Stimulated activated CD8-positive, alpha-beta memory T cell treated with anti-CD3 and anti-CD28 coated beads, Interleukin-4, amount 100 ng/mL, for 4 hours (primary cell): ENCODE measurements at places on chromosomes 5 and 9.

DNA sequence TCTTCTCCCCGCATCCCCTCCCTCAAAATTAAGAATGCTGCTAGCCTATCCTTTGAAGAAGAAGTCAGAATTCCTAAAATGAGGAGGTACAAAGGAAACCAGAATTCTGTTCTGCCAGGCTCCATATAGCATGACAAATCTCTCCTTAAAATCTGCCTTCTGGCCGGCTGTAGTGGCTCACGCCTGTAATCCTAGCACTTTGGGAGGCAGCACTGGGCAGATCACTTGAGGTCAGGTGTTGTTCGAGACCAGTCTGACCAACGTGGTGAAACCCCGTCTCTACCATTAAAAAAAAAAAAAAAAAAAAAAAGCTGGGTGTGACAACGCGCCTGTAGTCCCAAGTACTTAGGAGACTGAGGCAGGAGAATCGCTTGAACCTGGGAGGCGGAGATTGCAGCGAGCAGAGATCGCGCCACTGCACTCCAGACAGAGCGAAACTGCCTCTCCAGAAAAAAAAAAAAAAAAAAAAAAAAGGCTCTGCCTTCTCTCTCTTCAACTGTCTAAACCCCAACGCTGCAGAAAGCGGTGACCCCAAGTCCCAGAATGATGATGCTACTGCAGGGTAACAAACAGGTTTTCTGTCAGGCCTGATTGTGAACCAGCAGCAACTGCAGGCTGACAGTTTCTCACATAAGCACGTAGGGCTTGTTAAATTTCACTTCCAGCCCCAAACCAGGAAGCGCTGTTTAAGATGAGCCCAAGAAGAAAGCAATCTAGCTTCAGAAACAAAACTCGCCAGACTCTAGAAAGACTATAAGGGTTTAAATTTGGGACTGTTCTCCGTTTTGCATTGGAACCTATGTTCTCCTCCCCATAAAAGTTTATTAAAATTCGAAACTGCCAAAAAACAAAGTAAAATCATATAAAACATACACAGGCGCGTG lies 963 bp upstream of the CAST start:
- DNase-seq = no peak

DNA sequence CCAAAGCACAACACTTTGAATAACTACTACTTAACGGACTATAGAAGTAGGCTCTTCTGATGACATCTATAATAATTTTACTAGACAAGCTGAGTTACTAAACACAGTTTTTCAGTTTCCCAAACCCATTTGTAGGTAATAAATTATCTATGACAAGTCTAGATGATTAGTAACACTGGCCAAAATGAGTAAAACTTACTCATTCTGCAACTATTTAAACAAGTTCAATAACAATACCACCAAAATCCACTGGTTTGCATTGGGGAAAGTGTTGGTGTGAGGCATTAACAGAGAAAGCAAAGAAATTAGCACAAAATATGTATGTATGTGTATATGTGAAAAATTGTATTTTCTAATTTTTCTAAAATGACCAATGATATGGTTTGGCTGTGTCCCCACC lies 119.3 kb downstream of the NR2F1-AS1 start:
- no peak for DNase-seq

- no peak for DNase-seq
Measured at GRCh38 chr5:159010661-159011442, 88.9 kb downstream of the EBF1 start.

GRCh38 chr5:115439639-115440038 lies 104.9 kb downstream of the FEM1C start:
- DNase-seq = no peak

- peak; percentile 44 for DNase-seq
Measured at GRCh38 chr9:123322273-123323195, 33.5 kb upstream of the CRB2 start.

- no peak for DNase-seq
Measured at GRCh38 chr5:28012538-28012937, 974.2 kb upstream of the CDH9 start.

DNA sequence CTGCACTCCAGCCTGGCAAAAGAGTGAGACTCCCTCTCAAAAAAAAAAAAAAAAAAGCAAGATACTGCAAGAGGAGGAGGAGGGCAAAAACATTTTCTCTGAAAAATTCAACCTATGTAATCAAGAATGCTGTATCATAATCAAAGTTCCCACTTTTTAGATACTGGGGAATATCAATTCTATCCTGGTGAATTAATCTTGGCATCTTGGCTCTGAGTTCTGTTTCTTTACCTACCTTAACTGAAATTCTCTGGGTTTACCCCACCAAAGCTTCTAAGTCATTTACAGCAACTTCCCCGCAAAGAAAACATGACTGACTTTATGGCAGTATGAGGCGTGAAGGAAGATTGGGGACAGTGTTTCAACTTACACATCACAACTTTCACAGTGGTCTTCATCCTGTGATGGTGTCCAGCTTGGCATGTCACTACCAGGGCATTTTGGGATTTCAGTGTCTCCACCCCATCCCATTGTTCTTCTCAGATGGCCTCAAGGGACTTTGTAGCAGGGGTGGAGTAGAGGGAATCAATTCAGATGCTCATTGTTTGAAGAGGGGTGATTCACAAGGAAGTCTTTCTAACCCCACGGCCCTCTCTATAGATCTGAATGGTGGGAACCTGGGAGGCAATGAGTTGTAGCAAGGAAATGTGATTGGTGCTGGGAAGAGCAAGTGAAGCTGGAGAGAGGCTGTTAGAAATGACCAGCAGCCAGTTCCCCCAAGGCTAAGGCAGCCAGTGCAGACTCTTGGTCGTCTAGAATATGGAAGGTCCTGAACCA lies 130.5 kb downstream of the SCAMP1 start:
- no peak for DNase-seq
